Activated naive CD8-positive, alpha-beta T cell treated with anti-CD3 and anti-CD28 coated beads, Interleukin-2, amount 10 ng/mL, durations not matched to agents 7 days and 5 days (primary cell): ENCODE measurements at places on chromosomes 2 and 18. TPM values are rescaled to one million over a fixed set of nuclear protein-coding genes. Genes with fewer than 3 reads are reported as not detected.

- no peak overlapping the region for H3K27ac ChIP-seq
- H3K4me3 ChIP-seq: no peak overlapping the region
- H3K36me3 ChIP-seq: no peaks in the 10 kb centered on the region
- H3K27me3 ChIP-seq: peaks cover 21% of the 10 kb centered on the region
Measured at GRCh38 chr2:14978845-14979244, 346.3 kb downstream of the LRATD1 start.

- H3K4me1 ChIP-seq: peaks cover 9% of the 10 kb centered on the region
- no peak overlapping the region for H3K4me3 ChIP-seq
- DNase-seq: no peak
- no peaks in the 10 kb centered on the region for H3K36me3 ChIP-seq
- H3K27me3 ChIP-seq: peaks cover 6% of the 10 kb centered on the region
Measured at GRCh38 chr2:126539101-126539500, 116.9 kb upstream of the GYPC start.

DNA sequence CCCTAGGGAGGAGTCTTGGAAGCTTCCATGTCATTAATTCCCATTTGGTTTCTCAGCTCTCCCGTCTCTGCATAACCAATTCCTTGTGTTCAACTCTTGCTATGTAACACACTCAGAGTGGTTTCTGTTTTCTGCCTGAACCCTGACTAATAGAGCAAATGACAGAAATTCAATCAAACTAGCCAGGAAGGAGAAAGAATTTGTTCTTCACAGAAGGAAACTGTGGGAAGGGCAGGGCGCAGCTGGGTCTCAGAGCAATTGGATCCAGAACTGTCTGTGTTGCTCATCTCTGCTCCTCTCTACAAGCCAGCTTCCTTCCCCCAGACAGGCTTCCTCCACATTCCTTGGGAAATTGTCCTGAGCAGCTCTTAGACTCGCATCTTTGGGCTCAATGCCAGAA is 269.8 kb downstream of the TNS1 start:
- no peak overlapping the region for H3K27ac ChIP-seq
- H3K4me3 ChIP-seq: no peak overlapping the region
- DNase-seq: no peak
- H3K36me3 ChIP-seq: peaks cover 5% of the 10 kb centered on the region
- H3K27me3 ChIP-seq: no peaks in the 10 kb centered on the region
- H3K4me1 ChIP-seq: peaks cover 23% of the 10 kb centered on the region

DNA sequence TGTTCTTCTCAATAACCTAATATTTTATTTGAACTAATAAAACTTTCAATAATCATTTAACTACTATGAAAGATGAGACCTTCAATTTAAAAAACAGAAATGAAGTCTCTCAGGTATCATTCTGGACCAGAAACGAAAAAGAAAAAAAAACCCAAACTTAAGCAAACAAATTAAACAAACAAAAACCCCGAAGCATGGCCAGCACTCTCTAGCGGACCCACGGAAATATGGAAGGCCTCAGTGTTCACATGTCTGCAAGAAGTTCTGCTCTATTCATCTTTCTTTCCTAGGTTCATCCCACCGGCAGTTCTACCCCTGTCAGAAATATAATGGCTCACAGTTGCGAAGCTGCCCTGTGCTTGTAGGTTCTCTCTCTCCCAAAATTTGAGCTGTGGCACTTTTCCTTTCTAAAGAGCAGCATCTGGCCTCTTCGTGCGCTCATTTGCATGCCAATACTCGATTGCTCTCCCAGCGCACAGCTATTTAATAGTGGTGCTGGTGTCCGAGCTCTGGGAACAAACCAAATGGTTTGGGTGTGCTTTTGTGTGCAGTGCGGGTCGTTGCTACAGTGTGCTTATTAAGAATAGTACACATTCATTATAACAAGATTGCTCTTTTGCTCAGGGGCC is 129.0 kb upstream of the ZEB2 start:
- no peak overlapping the region for H3K27ac ChIP-seq
- DNase-seq: no peak
- H3K36me3 ChIP-seq: no peaks in the 10 kb centered on the region

GRCh38 chr2:227661025-227661649 is 5.5 kb upstream of the SCYGR5 start:
- no peak overlapping the region for H3K4me3 ChIP-seq
- no peaks in the 10 kb centered on the region for H3K4me1 ChIP-seq
- H3K27ac ChIP-seq: no peak overlapping the region

DNA sequence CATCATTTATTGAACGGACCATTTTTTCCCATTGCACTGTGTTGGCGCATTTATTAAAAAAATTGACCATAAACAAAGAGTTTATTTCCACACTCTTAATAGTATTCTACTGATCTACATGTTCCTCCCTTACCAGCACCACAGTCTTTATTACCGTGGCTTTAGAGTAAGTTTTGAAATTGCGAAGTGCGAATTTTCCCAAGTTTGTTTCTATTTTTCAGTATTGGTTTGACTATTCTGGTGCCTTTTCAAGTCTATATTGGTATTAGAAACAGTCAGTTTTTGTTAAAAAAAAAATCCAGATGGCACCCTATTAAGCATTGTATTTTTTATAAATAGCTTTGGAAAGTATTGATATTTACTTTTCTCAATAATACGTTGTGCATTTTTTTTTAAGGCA is 795.1 kb upstream of the HS6ST1 start:
- H3K27ac ChIP-seq: no peak overlapping the region
- no peak overlapping the region for H3K4me3 ChIP-seq
- DNase-seq: no peak

GRCh38 chr18:67916097-67916496 is 399.6 kb upstream of the DSEL start:
- H3K27ac ChIP-seq: no peak overlapping the region
- H3K36me3 ChIP-seq: no peaks in the 10 kb centered on the region
- H3K27me3 ChIP-seq: no peaks in the 10 kb centered on the region
- no peaks in the 10 kb centered on the region for H3K4me1 ChIP-seq

GRCh38 chr2:19949071-19949470 is 40.8 kb downstream of the WDR35 start:
- no peaks in the 10 kb centered on the region for H3K27me3 ChIP-seq
- no peaks in the 10 kb centered on the region for H3K4me1 ChIP-seq
- no peaks in the 10 kb centered on the region for H3K36me3 ChIP-seq
- H3K4me3 ChIP-seq: no peak overlapping the region
- H3K27ac ChIP-seq: no peak overlapping the region

DNA sequence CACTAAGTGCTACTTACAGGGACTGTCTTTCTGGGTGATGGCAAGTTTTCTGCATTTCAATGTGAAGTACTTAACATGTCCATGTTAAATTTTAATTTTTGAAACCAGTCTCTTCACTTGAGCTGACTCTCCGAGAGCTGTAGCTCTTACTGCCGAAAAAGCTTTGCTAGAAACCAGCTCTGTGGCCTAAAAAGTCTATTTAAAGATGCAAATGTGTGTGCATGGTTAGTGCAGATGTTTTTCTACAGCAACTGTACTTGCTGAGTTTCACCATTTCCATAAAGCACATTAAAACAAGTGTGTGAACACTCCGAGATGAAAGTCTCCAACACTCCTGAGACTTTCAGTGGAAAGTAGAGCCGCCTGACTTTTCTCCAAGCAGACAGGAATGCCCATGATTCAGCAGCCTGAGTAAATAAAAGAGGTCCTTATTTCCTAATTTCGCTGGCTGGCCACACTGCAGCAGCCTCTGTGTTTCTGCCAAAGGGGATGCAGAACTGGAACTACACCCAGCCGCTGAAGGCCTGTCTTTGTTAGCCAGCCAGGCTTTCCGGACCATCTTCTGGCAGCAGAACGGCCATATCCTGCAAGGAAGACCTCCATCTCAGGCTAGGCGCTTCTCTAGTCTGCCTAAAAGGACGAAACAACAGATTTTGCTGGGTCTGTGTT is 121.2 kb downstream of the ZNF521 start:
- peaks cover 7% of the 10 kb centered on the region for H3K27me3 ChIP-seq
- H3K4me3 ChIP-seq: no peak overlapping the region
- no peak for DNase-seq
- H3K27ac ChIP-seq: no peak overlapping the region
- H3K36me3 ChIP-seq: no peaks in the 10 kb centered on the region

XDH gene
- total RNA-seq: not detected

DYNAP gene
- not detected for total RNA-seq

BOLL gene
- not detected for total RNA-seq

PLEKHM3 gene
- 9.5 TPM for total RNA-seq

GPR35 gene
- total RNA-seq: 19.2 TPM
